T-helper 17 cell (primary cell): ENCODE measurements at places on chromosomes 7 and 10. TPM values are rescaled to one million over a fixed set of nuclear protein-coding genes. Genes with fewer than 3 reads are reported as not detected.

- no peak for DNase-seq
These were observed 264.5 kb upstream of the SEMA3C start for GRCh38 chr7:81183326-81183725.

NUTM2E gene
- 0.44 TPM for total RNA-seq

GRCh38 chr7:69849268-69849667 lies 251.0 kb downstream of the AUTS2 start:
- DNase-seq: no peak

DNA sequence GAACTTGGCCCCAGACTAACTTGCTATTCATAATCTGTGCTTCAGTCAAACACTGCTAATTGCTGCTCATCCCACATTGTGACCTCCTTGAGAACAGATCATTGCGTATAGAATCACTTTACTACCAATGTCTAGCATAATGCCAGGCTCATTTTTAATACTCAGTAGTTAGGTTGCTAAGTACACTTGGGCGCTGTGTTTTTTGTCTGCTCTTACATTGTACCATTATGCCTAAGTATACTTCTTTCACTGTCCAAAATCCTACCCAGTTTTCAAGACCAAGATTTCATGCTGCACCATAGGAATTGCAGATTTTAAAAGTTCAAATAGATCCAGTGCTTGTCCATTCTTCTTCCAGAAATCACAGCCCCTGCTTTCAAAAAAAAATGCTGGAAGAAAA lies 32.8 kb upstream of the TMEM106B start:
- DNase-seq: no peak

DNA sequence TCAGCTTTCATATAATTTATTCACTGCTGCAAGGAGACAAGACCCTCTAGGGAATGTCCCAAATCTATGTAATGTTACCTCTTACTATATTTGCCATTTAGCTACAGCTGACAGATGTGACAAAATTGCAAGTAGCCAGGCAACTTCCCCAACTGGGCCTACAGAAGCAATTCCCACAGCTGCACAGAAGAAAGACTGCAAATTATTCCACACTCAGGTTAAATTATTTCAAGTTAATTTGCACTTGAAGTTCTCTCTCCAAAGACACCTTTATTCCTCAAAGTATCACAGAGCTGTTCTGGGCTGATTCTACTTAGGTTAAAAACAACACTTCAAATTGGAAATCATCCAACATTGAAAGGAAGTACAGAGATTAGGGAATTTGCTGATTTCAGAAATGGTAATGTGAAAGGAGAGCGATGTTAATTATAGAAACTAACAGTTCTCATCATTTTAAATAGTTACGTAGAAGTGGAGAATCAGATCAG lies 133.6 kb downstream of the THSD7A start:
- DNase-seq: no peak

CALHM3 gene
- total RNA-seq: not detected

DNA sequence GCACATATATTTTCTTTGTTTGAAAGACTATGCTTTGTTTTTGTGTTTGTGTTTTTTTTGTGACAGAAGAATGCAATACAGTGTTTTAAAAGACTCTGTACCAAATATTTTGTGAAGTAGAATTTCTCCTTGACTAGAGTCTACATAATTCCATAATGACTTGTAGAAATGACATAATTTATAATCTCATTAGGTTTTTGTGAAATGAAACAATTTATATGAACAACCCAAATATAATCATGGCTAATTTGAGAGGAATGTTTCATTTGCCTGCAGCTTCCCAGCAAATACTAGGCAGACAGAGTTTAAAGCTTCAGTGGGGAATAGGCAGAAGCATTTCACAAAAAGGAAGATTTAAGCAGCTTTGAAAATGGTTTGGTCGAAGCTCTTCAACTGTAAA lies 215.6 kb upstream of the LRRN3 start:
- DNase-seq: no peak

SPACDR gene
- total RNA-seq: 1.4 TPM

DNA sequence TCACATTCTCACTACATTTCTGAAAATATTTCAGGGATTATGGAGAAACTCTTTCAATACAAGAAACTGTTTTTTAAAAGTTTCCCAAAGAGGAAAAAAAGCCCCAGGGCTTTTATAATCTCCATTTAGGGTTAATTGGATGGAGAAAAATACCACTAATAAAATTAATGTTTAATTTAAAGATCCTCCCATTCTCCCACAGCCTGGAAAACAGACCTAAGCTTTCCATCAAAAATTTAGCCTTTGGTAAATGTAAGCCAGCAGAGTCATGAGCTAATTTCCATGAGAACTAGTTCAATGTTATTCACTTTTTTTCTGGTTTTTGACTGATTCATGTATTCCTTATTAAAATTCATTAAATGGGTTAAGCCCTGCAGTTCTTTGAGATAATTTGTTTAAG lies 408.7 kb downstream of the PHTF2 start:
- DNase-seq: no peak

- DNase-seq: no peak
These were observed 133.9 kb downstream of the AUTS2 start for GRCh38 chr7:69732203-69732602.

ACTL6B gene
- not detected for total RNA-seq

DNA sequence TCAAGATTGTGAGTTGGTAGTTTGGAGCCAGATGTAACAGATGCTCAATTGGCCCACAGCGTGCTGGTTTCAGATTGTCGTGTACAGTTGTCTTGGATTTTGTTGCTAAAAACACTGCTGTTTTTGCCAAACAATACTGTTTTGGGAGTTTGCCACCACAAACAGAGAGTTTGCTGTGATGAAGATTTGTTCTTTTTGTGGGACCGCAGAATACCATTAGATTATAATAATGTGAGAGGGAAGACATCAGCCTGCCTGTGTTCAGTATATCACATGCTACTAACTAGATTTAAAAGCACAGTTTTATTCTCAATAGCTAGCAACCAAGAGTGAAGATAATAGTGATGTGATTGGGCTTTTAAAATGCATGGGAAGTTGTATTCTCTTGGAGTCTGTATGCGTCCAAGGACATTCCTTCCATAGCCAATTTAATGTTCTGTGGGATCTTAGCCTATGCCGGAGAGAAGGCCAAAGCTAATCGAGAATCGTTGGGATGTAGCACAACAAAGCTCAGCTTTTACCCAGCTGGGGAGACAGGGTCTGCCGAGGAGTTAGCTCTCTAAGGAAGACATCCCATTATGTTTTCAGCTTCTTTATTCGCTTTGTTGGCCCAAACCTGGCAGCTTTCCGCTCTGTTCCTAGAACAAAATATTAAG lies 18.7 kb upstream of the ITGA8 start:
- DNase-seq: no peak

DNA sequence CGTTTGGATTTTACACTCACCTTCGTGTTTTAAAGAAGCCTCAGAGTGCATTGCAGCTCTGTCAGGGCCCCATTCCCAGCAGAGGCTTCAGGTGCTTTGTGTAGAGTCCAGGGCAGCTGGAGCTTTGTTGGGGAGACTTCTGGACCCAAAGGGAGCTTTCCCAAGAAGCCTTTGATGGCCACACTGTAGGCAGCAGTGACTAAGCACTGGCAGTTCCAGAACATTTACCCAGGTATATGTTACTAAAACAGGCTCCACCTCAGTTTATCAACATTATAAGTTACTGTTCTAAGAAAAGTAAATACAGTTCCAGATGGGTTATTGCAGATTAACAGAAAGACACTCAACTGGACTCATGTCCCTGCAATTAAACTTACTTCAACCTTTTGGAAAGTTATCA lies 66.8 kb downstream of the LANCL2 start:
- DNase-seq: no peak

DNA sequence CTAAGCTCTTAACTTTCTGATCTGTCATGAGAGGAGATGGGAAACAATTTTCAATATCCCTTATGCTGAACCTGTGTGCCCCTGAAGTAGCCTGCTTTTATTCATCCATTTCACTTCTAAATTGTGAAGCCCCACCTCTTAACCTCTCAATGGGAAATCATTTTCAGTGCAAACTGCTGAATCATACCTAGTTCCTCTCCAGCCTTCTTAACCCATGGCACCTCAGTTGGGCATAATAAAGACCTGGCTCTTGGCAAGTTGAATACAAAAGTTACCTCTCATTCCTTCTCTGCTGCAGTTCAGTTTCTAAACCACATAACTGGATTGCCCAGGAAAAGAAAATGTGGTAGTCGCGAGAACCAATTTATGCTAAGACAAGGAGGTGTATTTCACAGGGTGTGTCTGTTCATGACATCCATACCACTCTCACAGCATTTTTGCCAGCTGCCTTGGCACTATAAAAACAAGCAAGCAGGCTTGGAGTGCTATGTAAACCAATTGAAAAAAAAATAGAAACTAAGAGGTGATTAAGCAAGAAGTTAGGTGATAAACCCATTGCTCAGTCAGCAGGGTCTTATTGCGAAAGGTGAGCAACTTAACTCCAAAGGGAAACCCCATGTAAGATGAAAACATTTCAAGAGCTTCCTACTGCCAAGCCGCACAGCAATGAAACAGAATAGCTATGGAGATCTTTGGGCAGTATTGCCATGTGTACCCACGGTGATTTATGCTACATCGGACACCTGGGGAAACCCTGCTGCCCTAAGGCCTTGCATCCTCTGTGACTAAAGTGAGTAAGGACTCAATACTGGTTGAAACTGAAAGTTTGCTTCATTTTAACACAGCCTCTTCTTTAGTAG lies 57.0 kb upstream of the DKK1 start:
- no peak for DNase-seq
